ENCODE measurements at places on chromosomes 11 and 22. TPM values are rescaled to one million over a fixed set of nuclear protein-coding genes. Genes with fewer than 3 reads are reported as not detected.

- peak; percentile 69 for DNase-seq
Measured at GRCh38 chr11:72736452-72737069, 15.6 kb downstream of the ARAP1 start.

GRCh38 chr22:17945156-17945887, 79.0 kb downstream of the MICAL3 start:
- no peak for DNase-seq

- no peak for DNase-seq
Measured at GRCh38 chr22:43636086-43636485, 176.0 kb downstream of the EFCAB6 start.

- DNase-seq = no peak
Measured at GRCh38 chr11:93623179-93623578, 38.3 kb upstream of the CEP295 start.

DNA sequence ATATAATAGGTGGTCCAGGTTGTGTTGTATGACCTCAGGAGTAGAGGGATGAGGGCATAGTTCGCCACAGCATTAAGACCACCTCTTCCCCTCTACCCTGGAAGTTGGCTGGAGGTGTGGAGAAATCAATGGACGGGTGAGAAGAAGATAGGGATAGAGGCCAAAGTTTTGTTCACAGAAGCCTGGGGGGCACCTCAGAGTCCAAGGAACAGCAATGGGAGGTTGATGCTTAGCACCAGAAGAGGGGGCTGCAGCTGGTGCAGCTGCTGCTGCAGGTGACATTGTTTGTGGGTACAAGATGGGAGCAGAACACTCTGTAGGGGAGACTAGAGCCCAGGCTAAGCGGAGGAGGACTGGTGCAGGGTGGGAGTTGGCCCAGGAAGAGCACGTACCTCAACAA, 31.2 kb upstream of the SPON1 start:
- DNase-seq = no peak

GRCh38 chr11:77211040-77211451, 83.0 kb downstream of the MYO7A start:
- DNase-seq = no peak

GRCh38 chr11:117333917-117334316, 6.3 kb downstream of the CEP164 start:
- DNase-seq = no peak

GRCh38 chr22:37830093-37830842, 7.1 kb downstream of the GALR3 start:
- DNase-seq = no peak

- peak; percentile 60 for DNase-seq
Measured at GRCh38 chr11:250740-251299, 14.0 kb downstream of the PSMD13 start.

DNA sequence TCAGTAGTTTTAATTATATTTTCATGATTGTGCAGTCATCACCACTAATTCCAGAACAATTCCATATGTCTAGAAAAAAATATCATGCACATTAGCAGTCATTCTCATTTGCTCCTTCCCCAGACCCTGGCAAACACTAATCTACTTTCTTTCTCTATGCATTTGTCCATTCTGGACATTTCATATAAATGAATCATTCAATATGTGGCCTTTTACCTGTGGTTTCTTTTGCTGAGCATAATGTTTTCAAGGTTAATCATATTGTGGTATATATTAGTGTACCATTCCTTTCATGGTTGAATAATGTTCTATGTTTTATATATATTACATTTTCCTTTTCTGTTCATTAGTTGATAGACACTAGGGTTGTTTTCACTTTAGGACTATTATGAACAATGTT, 811.1 kb upstream of the RAG2 start:
- no peak for DNase-seq

DNA sequence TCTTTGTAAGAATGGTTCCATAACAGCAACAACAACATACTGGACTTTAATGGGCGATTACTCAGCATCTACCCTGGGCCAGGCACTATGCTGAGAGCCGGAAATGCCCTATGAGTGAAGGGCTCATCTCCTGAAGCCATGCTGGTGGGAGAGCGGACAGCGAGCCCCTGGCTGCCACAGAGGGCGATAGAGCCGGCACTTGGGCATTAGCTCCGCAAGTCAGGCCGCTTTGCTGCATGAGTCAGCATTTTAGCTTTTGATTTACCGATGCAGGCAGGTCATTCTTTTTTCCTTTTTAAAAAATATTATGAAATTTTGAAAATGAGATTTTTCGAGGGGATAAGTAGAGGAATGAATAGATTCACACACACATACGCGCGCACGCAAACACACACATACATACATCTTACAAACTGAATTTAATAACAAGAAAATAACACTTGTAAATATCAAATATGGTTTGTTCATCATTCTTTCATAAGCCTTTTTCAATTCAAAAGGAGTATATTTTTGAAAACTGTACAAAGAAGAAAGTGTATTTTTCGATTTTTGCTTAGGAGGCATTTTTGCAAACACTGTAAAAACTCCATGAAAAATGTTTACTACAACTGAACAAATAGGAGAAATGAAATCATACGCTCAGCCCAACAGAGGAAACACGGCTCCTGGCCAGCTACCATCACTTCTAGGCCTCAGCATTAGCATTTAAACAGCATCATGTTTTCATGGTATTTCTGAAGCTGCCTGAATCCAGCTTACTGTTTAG, 667.3 kb downstream of the OPCML start:
- DNase-seq = no peak

Gene PRG3
- not detected for total RNA-seq

Gene PKDREJ
- total RNA-seq = not detected

Gene CPT1A
- total RNA-seq = 17.2 TPM

Gene TEX54
- not detected for total RNA-seq

Gene C11orf16
- not detected for total RNA-seq

Gene CALCA
- not detected for total RNA-seq

Gene MRGPRE
- total RNA-seq = not detected

Data from OCI-LY7 (cell line).